ENCODE measurements at places on chromosomes 16 and 17. TPM values are rescaled to one million over a fixed set of nuclear protein-coding genes. Genes with fewer than 3 reads are reported as not detected.

GRCh38 chr16:82389956-82390650 is 220.1 kb upstream of the MPHOSPH6 start:
- DNase-seq, result no peak

DNA sequence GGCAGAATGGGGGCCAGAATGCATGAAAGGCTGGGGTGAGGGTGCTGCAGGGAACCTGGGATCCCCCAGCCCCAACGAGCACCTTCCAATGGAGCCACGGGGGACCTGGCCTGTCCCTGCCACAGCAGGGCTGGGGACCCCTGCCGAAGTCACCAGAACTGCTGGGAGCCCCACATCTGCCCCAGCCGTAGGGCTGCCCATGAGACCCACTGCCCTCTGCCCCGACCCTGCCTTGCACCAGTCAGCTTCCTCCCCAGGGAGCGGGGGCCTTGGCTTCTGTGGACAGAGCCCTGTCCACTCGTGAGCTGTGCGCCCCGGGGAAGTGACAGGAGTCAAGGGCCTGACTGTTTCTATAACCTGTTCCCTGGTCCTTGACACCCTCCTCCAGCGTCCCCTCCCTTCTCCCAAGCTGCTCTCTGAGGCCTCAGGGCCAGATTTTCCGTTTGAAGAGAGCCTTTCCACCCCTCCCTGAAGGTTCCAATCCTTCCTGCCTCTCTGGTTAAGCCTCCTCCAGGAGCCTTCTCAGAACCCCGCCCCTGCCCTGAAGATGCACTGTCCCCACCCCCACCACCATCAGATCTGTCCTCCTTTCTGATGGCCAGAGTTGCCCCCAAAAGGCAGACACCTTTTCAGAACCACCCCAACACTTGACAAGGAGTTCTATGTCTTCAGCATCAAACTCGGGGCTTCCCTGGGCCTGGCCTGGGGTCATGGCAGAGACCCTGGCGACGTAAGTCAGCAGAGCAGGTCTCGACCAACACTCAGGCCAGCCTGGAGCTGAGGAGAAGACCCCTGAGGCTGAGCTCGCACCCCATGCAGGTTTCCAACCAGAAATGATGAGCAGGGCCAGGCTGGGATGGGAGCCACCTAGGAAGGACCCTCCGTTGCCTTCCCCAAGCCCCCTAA is 10.7 kb upstream of the PRR29 start:
- DNase-seq, result no peak

DNA sequence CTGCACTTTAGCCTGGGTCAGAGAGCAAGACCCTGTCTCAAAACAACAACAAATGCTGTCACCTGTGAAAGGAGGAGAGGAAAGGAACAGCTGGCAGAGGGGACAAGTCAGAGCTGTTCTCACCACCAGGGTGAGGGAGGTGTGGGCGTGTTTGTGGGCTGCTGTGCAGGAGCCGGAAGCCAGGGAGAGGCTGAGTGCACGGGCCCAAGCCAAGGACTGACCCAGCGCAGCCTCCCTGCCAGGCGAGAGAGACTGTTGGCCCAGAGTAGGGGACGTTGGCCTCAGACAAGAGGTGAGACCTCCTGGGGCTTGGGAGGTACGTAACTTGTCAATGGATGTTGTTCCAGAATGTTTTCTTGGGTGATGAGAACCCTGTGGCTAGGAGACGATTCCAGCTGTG is 10.7 kb downstream of the SPNS2 start:
- no peak for DNase-seq

DNA sequence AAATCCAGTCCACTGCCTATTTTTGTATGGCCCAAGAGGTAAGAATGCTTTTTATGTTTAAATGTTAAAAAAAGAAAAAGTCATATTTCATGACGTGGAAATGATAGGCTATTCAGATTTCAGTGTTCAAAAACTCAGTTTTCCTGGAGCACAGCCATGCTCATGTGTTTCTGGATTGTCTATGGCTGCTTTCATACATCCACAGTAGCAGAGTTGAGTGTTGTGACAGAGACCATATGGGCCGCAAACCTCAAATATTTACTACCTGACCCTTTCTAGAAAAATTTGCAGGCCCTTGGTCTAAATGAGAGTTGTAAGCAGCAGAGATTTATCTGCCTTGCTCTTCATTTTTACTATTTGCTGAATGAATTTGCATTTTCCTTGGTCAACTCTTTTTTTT is 264.1 kb downstream of the CBLN1 start:
- DNase-seq, result no peak

- no peak for DNase-seq
These were observed 60.1 kb upstream of the NUDT7 start for GRCh38 chr16:77662246-77662645.

- DNase-seq, result no peak
These were observed 36.6 kb downstream of the FAM20A start for GRCh38 chr17:68564415-68565111.

GRCh38 chr17:57534863-57535248 is 210.2 kb downstream of the CCDC182 start:
- DNase-seq, result no peak

GRCh38 chr17:64180089-64181073 is 50.4 kb upstream of the ERN1 start:
- no peak for DNase-seq

GRCh38 chr16:81315271-81316175 is 761 bp downstream of the GAN start:
- DNase-seq, result peak; percentile 33

GRCh38 chr16:1535391-1536291 is 2.2 kb downstream of the TMEM204 start:
- DNase-seq, result peak; percentile 32

DNA sequence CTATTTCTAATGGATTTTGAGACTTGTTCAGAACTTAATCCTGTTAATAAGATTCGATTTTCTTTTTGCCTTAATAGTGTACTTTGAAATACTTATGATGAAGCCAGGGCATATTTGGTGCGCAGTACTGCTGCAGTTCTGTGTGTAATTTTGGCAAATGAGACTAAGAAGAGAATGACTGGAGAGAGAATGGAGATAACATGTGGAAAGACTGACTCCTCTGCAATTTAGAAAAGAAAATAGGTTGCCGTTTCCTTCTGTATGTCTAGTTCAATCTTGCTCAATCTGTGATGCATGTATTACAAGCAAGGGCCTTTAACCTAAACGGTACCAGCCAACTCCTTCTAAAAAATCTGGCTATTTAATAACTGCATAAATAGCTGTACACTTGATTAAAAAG is 285.1 kb upstream of the CDH11 start:
- DNase-seq, result no peak

- DNase-seq, result peak; percentile 97
These were observed at the start of gene SOX9 for GRCh38 chr17:72120642-72121163. Gene SOX9 (plus strand): TSS chr17:72121020. CDS start chr17:72121392, 372 bp downstream.

The EPOP gene
- total RNA-seq, result 1.7 TPM

DNA sequence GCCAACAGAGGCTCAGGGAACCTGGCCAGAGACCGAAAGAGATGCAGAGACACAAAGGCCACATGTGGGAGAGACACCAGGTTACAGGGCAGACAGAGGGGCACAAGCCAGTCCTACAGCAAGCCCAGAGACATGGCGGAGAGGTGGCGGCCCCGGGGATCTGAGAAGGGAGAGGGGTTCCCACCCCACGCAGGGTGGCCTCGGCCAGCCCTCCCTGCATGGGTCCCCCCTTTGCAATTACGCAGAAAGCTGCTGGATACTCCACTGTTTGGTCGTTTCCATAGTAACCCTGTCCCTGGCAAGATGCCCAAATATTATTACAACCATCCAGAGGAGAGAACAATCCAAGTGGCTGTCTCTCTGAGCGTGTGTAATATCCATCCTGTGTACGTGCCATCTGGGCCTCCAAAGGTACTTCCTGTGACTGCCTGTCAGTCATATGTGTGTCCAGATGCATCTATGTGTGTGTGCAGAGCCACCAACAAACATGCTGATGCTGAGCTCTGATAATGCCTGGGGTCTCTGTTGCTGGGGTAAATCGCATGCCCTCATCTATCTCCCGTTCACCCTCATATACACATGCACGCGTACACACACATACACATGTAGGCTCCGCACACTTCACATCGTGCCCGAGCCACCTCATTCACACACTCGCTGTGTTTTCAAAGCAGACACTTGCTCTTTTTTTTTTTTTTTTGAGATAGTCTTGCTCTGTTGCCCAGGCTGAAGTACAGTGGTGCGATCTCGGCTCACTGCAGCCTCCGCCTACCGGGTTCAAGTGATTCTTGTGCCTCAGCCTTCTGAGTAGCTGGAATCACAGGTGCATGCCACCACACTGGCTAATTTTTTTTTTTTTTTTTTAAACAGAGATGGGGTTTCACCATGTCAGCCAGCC is 5.5 kb downstream of the PCGF2 start:
- DNase-seq, result no peak

The BIRC5 gene
- 114 TPM for total RNA-seq

DNA sequence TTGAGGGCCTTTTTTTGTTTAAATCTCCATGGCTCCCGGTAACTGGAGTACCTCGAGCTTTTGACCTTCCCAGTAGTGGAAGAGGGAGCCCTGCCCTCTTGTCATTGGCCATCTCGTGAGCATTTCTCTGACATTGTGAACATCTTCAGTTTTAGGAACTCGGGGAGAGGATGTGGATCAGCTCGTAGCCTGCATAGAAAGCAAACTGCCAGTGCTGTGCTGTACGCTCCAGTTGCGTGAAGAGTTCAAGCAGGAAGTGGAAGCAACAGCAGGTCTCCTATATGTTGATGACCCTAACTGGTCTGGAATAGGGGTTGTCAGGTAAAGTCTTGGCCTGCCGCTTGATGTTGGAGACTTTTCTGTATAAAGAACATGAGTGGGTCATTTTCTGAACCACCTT is 24.3 kb downstream of the NTAN1 start:
- no peak for DNase-seq

- DNase-seq, result peak; percentile 94
These were observed 355.8 kb downstream of the SOX9 start for GRCh38 chr17:72476575-72476986.

DNA sequence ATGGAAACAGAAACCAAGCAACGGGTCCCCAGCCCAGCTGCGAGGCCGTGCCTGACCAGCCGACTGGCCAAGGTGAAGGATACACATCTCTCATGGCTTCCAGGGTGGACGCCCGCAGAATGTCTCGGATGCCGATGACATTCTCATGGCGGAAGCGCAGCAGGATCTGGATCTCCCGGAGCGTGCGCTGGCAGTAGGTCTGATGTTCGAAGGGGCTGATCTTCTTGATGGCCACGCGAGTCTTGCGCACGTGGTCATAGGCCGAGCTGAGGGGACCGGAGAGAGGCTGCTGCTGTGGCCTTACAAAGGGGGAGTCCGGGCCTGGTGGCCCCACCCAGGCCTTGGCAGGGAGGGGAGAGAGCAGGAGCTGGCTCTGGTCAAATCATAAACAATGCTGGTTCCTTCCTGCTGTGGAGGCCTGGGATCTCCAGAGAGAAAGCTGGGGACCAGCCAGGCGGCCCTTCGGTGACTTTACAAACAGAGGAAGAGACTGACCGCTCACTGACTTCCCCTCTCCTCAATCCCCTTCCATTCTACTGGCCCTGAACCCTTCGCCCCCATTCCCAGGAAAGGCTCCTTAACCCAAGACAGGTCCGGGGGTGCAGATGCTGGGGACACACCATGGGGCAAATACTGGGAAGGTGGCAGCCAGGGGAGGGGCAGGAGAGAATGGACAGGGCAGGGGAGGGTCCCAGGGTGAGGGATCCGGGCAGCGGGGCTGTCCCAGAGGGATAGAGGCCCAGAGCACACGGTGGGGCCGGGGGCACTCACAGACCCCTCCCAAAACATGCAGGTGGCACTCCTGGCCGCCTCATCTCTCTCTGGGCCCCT is 1.1 kb downstream of the MAPK3 start:
- DNase-seq, result no peak

DNA sequence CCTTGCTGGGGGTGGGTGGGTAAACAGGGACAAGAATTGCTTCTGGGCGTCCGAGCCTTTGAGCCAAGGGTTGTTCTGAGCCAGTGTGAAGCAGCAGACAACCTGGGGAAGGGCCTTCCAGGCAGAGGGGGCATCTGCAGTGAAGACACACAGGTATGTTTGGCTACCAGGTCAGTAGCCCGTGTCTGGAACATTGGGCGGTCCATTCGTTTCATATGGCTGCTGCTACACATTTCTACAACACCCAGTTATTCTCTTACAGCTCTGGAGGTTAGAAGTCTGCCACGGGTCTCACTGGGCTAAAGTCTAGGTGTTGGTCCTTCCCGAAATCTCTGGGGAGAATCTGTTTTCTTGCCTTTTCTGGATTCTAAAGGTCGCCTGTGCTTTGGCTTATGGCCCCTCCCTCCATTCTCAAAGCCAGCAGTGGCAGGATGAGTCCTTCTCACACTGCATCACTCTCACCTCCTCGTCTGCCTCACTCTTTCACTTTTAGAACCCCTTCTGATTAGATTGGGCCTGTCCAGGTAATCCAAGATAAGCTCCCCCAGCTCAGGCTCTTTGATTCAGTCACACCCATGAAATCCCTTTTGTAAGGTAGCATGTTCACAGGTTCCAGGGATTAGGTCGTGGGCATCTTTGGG is 136.1 kb downstream of the CLEC16A start:
- DNase-seq, result no peak

DNA sequence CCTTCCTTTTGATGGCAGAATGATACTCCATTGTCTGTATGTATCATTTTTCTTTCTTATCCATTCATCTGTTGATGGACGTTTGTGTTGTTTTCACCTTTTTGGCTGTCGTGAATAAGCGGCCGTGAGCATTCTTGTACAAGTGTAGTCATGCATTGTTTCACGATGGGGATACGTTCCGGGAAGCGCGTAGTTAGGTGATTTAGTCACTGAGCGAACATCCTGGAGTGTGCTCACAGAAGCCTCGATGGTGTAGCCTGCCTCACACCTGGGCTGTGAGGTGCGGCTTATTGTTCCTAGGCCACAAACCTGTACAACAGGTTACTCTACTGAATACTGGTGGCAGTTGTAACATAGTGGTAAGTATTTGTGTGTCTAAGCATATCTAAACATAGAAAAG is 136.5 kb downstream of the CMIP start:
- no peak for DNase-seq

The ABCA9 gene
- not detected for total RNA-seq

- DNase-seq, result no peak
These were observed 40.7 kb downstream of the COTL1 start for GRCh38 chr16:84577034-84577803.

All from GM23338 (cell line).